SW480 (cell line): ENCODE measurements at places on chromosomes 3 and 15.

- no peak for DNase-seq
These were observed 24.1 kb upstream of the MITF start for GRCh38 chr3:69715204-69715603.

- no peak for DNase-seq
These were observed 24.3 kb downstream of the ARHGAP11B start for GRCh38 chr15:30650012-30650929.

- DNase-seq, result no peak
These were observed 56.9 kb upstream of the SKOR1 start for GRCh38 chr15:67768313-67768977.

DNA sequence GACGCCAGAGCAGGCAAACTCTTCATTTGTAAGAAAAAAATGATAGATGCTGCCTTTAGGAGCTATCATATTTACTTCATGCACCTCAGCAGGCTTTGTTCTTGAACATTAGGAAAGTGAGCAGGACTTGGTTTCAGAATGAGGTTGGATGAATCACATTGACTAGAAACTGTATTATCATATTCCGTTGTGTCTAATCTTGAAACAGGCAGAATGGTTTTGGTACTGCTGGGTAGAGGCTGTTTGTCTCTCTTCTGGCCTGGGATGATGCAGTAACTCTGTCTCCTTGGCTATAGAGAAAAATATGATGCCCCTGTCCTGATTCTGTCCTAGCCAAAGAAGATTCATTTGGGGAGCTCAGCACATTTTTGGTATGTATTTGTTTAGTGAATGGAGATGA lies 344.2 kb upstream of the GRM7 start:
- no peak for DNase-seq

GRCh38 chr3:19539518-19540392 lies 391.4 kb downstream of the KCNH8 start:
- no peak for DNase-seq

DNA sequence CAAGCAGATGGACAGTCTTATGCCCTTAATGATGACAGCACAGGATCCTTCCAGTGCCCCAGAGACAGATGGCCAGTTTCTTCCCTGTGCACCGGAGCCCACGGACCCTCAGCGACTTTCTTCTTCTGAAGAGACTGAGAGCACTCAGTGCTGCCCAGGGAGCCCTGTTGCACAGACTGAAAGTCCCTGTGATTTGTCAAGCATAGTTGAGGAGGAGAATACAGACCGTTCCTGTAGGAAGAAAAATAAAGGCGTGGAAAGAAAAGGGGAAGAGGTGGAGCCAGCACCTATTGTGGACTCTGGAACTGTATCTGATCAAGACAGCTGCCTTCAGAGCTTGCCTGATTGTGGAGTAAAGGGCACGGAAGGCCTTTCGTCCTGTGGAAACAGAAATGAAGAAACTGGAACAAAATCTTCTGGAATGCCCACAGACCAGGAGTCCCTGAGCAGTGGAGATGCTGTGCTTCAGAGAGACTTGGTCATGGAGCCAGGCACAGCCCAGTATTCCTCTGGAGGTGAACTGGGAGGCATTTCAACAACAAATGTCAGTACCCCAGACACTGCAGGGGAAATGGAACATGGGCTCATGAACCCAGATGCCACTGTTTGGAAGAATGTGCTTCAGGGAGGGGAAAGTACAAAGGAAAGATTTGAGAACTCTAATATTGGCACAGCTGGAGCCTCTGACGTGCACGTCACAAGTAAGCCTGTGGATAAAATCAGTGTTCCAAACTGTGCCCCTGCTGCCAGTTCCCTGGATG lies 198.7 kb downstream of the AKAP13 start:
- DNase-seq, result no peak

DNA sequence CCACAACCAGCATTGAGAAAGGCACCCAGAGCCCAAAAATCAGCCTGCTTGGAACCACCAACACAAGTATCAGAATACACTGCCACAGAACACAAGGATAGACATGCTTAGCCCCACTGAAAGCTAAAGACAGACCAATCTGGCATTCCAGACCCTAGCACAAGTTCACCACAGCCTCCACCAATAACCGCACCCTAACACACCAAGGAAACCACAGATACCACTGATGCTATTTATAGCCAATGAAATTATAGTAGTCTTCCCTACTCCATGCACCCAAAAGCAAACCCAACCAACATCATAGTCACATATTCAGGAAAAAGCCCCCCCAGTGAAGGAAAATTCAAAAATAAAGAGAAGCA lies 83.9 kb upstream of the STT3B start:
- no peak for DNase-seq

DNA sequence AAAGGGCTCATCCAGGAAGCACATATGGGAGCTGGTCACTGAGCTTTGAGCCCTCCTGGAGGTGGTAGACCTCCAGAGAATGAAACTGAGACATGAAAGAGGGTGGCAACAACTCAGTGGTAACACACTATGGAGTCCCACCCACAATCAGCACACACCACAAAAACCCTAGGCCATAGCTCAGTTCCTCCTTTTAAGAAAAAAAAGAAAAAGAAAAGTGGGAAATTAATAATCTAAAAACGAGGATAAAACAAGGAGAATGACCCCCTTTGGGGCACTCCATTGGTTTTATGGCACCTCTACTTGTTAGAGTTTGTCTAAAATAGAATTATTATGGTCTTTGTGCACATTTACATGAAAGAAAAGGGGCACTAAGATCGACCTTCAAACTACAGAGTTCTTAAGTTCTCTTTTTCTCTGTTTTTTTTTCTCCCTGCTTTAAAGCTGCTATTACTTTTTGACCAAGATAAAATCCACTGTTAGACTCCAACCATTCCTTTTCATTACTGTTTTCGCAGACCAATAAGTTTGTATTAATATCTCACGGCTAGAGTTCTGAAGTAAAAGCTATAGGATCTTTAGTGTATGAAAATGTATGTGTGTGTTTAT lies 40.2 kb upstream of the ZBTB20 start:
- no peak for DNase-seq

DNA sequence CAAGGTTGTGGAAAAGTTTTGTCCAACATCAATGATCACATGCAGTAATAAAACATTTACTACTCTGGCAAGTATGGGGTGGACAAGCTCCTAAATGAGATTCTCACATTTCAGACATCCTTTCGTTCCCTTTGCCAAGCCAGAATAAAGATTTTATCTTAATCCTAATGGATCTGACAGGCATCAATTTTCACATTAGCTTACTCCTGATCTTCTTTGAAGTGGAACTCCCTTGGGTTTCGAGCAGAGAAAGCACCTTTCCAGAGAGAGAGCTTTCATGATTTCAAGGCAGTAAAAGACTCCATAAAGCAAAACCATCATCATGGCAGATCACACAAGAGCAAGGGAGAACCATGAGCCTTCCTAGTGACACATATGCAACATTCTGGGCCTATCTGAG lies 27.3 kb upstream of the EID1 start:
- no peak for DNase-seq

DNA sequence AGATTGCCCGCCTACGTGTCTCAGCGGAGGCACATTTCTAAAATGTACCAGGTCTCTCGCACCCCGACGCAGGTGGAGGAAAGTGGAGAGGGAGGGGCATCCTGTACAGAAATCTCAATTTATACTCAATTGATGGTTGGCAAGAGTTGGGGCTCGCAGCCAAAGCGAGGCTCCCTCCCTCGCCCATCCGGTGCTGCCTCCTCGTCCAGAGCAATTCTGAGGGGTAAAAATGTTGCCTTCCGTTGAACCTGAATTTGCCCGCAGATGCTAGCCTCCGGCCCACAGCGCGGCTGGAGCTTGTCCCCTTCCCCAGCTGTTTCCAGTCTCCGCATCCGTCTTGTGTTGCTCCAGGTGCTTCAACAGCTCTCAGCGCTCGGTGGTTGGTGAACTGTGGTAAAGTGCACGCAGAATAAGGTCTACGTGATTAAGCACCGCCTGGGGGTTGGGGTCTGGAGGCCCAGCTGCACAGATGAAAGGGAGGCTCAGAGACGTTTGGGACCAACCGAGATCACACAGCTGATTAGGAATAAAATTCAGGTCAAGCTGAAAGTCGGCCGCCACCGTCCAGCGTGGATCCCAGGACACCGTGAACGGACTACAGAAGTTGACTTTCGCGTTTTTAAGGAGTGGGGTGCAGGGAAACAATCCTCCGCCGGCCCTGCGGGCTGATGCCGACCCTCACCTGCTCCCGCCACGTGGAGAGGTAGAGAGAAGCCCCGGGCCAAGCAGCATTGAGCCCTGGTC lies 846 bp upstream of the POLG start:
- no peak for DNase-seq

- DNase-seq, result no peak
These were observed 63.9 kb downstream of the ETV5 start for GRCh38 chr3:186044968-186045367.

GRCh38 chr3:78632925-78633553 lies 1134.8 kb downstream of the ROBO1 start:
- DNase-seq, result no peak

GRCh38 chr3:143526011-143526545 lies 322.2 kb downstream of the SLC9A9 start:
- DNase-seq, result no peak

- no peak for DNase-seq
These were observed 34.2 kb upstream of the OCA2 start for GRCh38 chr15:28133281-28133680.

DNA sequence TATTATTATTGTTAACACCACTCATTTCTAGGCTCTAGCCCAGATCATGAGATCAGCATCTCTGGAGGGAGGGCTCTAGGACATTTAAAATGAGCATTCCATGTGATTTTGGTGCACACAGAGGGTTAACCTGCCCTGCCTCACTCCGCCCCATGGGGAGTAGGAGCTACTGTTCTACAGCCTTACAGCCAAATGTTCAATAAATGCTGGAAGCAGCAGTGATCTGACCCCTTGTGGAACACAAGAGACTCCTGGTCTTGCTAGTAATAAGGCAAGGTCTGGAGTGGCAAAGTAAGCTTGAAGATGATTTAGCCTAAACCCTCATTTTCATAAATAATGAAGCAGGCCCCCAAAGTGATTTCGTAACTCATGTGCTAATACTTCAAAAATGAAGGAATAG lies 166.4 kb upstream of the EOMES start:
- no peak for DNase-seq

- DNase-seq, result no peak
These were observed 82.7 kb upstream of the FNDC3B start for GRCh38 chr3:171956705-171957104.

DNA sequence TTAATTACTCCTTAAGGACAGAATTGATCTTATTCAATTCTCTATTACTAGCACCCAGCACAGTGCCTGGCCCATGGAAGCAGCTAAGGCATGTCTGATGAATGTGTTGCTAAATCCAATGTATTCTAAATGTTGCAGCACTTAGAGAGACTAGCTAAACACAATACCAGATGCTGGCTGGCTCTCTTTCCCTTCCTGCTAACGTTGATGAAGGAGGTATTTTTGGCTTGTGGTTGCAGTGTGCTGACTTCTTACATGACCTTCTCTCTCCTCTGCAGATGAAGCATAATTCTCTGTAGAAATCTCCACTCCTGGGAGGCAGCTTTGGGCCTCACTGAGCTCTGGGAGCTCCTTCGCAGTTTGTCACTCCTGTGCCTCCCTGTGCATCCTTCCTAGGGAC lies 183.6 kb downstream of the PEX5L start:
- DNase-seq, result no peak

DNA sequence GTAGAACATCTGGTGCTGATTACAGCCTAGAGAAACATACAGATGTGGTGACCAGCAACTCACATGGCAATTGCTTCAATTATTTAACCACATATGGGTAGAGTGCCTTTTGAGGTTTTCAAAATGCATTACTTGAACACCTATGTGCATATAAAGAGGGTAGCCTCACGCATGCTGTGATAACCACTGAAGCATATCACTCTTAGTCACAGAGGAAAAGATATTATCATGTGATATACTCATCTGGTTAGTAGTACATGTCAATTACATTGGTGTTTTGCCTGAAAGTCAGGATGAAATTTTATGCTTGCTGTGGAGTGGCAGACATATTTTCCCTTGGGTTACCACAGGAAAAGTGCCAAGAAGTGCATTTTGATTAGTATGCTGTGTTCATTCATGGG lies 459.3 kb upstream of the AGTR1 start:
- DNase-seq, result peak; percentile 10

GRCh38 chr15:78195735-78196201 lies 38.6 kb downstream of the ACSBG1 start:
- peak; percentile 43 for DNase-seq

- no peak for DNase-seq
These were observed 875.9 kb upstream of the NR2F2 start for GRCh38 chr15:95454403-95455262.

DNA sequence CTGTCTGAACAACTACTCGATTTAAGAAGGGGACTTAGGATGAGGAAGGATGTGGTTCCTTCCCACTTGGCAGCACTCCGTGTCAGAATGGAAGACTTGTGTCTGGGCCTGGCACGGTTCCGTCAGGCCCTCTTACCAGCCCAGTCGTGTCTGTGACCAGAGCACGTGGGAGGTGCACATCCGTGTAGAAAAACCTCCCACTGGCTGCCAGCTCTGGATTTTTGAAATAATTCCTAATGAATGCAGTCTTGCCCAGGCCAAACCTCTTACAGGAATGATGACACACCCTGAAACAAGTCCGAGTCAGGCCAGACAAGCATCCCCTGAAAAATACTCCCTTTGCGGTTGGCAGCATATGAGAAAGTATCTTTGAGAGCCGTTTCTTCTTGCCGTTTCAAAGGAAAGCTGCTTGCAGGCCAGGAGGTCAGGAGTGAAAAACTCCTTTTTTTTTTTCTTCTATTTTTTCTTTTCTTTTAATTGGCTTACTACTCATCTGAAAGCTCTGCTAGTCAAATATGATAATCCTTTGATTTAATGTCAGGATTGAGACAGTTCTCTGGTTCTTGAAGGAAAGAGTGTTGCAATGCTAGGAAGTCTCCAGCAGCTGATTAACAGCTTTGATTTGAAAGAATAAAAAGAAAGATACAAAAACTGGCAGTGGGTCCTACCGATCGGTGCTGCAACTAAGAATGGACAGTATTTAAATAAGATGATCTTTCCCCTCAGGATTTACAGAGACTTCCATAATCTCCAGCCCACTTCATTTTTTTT lies 19.8 kb downstream of the IL1RAP start:
- DNase-seq, result peak; percentile 51

- DNase-seq, result peak; percentile 7
These were observed 38.0 kb upstream of the TM4SF1 start for GRCh38 chr3:149415484-149415883.

GRCh38 chr3:5678248-5678647 lies 490.7 kb downstream of the EDEM1 start:
- no peak for DNase-seq

- DNase-seq, result peak; percentile 38
These were observed 246.8 kb upstream of the TOPAZ1 start for GRCh38 chr3:43994657-43995546.

GRCh38 chr3:176577447-176577846 lies 619.8 kb downstream of the TBL1XR1 start:
- DNase-seq, result no peak

DNA sequence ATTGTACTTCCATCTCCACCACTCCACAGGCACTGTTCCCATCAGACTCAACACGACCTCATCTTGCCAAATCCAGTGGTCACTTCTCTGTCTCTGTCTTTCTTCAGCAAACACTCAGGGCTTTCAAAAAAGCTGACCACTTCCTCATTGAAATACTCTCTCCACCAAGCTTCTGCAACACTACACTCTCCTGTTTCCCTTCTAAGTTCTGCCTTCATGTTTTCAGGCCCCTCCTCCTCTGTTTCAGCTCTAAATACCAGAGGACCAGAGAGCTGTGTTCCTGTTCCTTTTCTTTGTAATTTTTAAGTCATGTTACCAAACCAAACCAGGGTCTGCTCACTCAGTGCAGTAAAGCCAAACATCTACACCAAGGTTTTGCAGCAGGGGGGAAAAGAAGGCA lies 33.8 kb upstream of the ACP3 start:
- DNase-seq, result no peak
